HT1080 (cell line): ENCODE measurements at places on chromosomes 1 and 21.

GRCh38 chr1:246111570-246111969, 395.5 kb downstream of the SMYD3 start:
- no peak for DNase-seq

- peak; percentile 16 for DNase-seq
Measured at GRCh38 chr21:44568667-44569556, 4.6 kb upstream of the KRTAP10-4 start.

DNA sequence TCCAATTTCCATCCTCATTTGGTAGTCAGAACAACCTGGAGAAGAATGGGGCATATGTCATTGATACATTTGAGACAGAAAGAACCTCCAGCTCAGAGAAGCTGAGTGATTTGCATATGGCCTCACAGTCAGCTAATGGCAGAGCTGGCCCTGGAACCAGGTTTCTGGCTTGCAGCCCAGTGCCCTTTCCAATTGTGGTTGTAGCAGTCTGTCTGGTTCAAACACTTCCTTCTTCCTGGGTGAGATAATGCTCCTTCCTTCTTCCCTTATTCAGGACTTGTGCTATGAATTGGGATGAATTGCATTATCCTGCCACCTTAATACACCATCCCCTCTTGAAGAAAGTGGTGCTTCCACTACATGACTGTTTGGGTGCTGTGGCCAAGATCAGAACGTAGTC, 24.2 kb downstream of the SLC5A9 start:
- no peak for DNase-seq

GRCh38 chr1:2528966-2529783, 888 bp downstream of the HES5 start:
- no peak for DNase-seq

DNA sequence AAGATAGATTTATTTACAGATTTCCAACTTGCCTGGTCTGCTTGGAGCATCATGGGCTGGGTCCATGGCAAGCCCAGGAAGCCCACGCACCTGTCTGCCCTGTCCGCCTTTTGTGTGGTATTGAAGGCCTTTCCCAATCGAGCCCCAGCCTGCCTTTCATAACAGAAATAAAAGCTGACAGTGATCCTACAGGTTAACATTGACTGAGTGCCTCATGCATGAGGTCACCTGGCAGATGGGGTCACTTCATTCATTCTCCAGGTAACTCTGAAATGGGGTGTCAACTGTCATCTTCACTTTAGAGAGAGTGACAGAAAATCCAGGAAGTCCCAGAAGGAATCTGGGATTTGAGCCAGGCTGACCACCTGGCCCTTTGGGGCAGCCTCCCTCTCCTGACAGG, 36.3 kb upstream of the CASZ1 start:
- no peak for DNase-seq
